ENCODE measurements at places on chromosomes 7 and 10.

- DNase-seq, result no peak
These were observed 328.1 kb upstream of the STEAP1 start for GRCh38 chr7:89826121-89826520.

DNA sequence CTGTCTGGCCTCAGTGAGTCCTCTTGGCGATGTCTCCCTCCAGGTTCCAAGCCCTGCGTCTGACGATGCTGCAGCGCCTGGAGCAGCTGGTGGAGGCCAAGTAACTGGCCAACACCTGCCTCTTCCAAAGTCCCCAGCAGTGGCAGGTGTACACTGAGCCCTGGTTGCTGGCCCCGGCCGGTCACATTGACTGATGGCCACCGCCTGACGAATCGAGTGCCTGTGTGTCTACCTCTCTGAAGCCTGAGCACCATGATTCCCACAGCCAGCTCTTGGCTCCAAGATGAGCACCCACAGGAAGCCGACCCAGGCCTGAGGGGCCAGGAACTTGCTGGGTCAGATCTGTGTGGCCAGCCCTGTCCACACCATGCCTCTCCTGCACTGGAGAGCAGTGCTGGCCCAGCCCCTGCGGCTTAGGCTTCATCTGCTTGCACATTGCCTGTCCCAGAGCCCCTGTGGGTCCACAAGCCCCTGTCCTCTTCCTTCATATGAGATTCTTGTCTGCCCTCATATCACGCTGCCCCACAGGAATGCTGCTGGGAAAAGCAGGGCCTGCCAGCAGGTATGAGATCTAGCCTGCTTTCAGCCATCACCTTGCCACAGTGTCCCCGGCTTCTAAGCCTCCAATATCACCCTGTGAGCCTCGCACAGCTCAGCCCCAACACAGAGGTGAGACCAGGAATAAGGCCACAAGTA, 7.3 kb upstream of the ZNF22 start:
- DNase-seq, result no peak

DNA sequence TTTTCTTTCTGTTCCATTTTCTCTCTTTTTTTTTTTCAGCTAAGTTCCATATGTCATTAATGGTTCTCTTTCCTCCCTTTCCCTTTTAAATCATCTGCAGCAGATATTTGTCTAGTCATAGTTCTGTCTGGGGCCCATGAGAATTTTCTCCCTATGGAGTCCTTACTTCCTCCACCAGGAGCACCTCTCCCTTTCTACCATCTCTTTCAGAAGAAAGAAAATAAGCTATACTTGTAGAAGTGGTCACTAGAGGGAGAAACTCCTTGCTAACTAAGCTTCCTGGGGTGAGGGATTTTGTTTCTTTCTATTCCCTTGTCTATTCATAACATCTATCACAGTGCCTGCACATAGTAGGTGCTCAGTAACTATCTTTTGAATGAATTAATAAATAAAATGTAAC, 230.2 kb upstream of the HPS1 start:
- DNase-seq, result no peak

DNA sequence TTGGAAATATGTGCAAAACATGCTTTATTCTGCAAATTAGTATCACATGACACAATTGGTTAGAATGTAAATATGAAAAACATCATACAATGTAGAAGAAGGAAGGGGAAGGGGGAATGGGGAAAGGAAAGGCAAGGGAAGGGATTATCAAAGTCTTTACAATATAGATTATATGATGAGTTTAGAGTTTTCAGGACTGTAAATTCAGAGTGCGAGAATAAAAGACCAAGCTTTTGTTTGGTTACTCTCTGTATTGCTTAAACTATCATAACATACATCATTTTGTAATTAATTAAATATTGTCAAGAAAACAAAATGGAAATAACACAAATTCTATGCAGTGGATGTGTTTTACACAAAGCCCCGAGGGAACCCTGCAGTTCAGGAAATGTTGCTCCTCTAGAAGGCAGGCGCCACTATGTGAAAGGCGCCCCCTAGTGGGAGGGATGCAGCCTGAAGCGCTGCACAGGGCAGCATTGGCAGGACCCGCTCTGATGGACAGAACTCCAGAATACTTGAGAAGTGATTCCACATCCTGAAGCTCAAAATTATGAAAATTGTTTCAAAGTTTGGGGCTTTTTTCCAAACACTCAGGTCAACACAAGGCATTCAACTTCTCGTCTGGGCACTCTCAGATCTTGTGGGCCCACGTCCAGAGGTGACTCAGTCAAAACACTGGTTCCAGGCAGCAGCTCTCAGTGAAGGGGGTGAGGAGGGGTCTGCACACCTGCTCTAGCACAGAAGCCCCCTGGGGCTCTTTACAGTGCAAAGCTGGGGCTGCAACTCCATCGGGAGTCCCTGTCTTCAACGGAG, 31.6 kb upstream of the TMEM254 start:
- DNase-seq, result peak; percentile 38

- DNase-seq, result no peak
These were observed 24.0 kb downstream of the BZW2 start for GRCh38 chr7:16670021-16670420.

DNA sequence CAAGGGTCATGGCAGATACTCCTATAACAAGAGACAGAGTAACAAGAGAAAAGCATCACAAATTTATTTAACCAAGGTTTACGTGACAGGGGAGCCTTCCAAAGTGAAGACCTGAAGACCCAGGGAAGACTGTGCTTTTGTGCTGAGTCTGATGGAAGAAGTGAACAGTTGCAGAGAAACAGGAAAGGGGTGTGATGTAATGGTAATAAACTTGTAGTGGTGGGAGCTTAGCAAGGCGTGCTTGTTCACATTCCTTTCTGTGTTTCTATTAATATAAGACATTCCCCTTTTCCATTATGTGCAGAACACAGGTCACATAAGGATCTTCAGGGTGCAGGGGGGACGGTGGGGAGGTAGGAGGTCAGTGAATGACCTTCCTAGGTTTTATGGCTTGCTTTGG, 25.5 kb upstream of the C10orf67 start:
- DNase-seq, result no peak

- no peak for DNase-seq
These were observed 147.2 kb downstream of the AKR1D1 start for GRCh38 chr7:138223402-138223879.

DNA sequence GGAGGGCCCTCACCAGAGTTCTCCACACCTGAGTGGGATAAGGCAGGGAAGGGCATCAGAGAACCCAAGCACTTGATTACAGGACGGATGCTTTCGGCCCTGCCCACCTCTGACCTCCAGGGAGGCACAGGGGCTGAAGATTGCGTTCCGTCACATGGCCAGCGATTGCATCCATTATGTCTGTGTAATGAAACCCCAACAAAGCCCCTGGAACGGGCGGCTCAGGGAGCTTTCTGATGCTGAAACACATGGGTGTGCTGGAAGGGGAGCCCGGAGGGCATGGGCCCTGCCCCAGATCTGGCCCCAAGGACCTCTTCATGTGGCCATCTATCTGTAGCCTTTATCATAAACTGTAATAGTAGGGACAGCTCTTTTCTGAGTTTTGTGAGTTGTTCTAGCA, 117.2 kb downstream of the PTPN20 start:
- no peak for DNase-seq

DNA sequence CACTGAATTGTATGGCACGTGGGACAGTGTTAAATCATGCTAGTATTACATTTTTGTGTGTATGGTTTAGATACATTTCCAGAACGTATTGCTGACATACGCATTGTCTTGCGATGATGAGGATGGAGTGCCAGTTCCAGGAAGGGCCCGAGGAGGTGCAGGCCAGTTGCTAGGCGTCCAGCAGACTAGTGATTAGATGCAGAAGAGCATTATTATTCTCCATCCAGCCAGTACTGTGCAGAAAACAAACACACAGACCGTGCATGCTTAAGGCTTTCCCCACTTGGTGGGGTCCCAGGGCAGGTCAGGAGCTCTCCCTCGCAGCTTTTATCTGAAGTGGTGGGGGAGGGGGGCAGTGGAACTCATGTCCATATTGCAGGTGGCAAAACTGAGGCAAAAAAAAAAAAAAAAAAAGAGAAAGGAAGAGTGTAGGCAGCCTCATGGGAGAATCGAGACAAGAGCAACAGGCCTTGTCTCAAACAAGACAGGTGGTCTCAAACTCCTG, 189.2 kb downstream of the CAMK1D start:
- DNase-seq, result no peak

DNA sequence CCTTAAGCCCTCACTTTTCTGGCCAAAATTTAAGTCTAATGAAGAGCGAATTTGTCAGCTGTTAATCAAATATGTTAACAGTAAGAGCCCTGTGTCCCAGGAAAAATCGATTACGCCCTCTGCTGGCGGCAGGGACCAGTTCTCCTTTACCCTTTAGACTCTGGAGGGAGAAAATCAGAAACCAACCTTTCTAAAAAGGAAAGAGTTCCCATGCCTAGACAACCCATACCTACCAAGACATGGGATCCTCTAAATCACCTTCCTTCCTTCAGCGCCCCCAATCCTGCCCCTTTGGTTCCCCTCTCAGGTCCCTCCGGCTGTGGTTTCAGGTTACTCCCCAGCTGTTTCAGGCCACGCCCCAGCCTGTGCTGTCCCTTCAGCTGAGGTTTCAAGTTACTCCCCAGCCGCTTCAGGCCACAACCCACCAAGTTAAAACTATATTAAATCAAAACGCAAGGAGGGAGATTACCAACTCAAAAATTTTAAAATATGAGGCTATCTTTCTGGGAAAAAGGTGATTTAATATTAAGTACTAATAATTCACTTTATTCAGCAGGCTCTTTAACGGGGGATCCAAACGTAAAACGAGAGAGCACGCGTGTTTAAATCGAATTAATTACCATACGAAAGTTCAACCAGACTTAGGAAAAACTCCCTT, 1.4 kb upstream of the AKR1B15 start:
- DNase-seq, result peak; percentile 65

DNA sequence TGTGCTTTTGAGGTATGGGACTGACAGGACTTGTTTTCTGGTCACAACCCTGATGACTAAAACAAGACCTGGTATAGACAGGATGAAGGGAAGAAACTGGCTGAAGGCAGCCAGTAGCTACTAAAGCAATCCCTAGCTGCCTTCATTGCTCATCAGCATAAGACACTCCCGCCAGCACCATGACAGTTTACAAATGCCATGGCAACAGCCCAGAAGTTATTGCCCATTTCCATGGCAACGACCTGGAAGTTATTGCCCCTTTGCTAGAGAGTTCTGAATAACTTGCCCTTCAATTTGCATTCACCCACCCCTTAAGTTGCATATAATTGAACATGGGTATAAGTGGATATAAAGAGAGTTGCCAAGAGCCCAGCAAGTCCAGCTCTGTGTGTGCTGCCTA, 169.6 kb upstream of the FAM171A1 start:
- DNase-seq, result no peak

DNA sequence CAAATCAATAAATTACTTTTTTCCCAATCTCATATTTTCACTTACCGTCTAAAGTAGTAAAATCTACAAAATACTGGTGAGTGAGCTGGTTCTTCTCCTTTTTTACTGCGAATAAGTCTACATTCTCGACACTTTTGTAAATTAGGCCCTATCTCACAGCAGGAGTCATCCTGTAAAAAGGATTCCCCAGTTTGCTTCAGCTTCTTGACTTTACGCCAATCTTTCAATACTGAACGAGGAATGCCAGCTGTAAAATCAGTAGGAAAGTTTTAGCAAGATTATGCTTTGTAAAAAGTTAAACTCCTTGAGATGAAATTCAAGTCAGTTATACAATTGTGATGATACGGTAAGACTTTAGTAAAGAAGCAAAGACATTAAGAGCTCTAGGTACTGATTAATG, 67.3 kb downstream of the NRBF2 start:
- DNase-seq, result no peak

DNA sequence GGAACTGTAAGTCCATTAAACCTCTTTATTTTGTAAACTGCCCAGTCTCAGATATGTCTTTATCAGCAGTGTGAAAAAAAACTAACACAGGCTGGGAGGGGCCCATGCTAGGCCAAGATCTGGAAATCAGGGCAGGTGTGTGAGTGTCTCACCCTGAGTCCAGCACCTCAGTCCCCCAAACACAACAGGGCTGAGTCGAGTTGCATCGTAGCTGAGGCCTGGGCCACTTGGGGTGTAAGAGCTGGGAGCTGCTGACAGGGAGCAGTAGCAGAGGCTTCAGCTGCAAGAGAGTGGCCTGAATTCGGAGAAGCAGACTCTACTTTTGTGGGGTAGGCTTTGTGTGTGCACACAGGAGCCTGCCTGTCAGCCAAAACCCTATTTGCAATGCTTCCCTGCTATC, 553.1 kb downstream of the PTPRN2 start:
- DNase-seq, result no peak

DNA sequence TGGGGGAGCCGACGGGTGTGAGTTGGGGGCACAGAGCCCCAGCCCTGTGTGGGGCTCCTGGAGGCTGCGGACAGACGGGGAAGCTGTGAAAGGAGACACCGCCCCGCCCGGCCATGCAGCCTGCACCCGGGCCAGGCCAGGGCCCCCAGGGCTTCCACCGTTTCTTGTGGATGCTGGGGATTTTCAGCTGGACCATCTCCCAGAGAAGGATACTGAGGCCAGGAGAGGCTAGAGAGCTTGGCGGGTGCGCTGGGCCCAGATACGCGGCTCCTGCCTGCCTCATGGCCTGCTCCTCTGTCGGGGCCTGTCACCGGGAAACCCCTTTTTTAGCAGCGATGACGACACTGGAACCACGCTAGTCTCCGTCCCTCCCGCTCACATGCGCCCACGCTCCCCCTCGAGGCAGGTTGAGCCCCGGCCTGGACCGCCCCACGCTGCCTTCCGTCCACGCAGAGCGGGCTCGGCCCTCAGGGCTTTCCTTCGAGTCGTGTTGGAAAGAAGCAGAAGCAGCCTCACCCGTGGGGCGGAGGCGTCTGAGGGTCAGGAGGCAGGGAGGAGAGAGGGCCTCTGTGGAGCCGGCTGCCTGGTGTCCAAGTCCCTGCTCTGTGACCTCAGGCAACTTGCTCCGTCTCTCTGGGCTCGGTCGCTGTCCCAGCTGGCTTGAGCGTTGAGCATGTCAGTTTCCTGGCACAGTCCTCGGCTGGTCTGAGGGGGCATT, 11.7 kb downstream of the TMEM184A start:
- DNase-seq, result no peak

GRCh38 chr7:71329030-71329660, 197.2 kb downstream of the GALNT17 start:
- no peak for DNase-seq

GRCh38 chr7:96388166-96388565, 66.3 kb upstream of the SLC25A13 start:
- DNase-seq, result no peak

DNA sequence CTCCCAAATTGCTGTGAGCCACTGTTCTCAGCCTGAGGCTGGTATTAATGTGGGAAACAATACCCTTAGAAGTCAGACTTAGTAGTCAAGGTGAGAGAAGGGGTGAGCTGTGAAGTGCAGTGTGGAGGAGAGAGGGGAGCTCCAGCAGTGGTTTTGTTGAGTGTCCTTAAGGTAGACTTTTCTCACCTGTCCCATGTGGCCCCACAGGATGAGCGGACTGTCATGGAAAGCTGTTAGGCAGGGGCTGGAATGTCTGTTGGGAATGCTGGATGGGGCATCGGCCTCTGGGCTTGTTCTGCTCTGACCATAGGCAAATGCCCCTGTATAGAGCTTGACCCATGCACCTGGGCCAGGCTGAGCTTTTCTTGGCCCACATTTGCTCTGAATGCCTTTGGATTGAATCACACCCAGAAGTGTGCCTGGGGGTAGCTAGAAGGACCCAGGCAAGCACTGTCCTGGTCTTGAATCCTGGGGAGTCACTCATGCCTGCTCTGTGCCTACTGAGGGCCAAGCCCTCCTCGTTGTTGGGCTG, 36.3 kb upstream of the SH2D4B start:
- no peak for DNase-seq

- DNase-seq, result no peak
These were observed 623 bp downstream of the HOXA4 start for GRCh38 chr7:27129729-27130539.

- no peak for DNase-seq
These were observed 10.0 kb downstream of the ZNF800 start for GRCh38 chr7:127382301-127383085.

- DNase-seq, result no peak
These were observed 61.5 kb downstream of the TNS3 start for GRCh38 chr7:47520406-47520805.

All from renal cortex interstitium (tissue), 15 donors.